Stimulated activated CD4-positive, alpha-beta T cell treated with anti-CD3 and anti-CD28 coated beads, Interleukin-12 subunit alpha, Interleukin-12 subunit beta, amount 100 ng/mL, for 24 hours (primary cell): ENCODE measurements at places on chromosomes 5 and 9.

- no peak for DNase-seq
Measured at GRCh38 chr5:61010467-61011454, 65.8 kb downstream of the NDUFAF2 start.

GRCh38 chr5:127351418-127351817 lies 60.8 kb downstream of the MEGF10 start:
- DNase-seq, result no peak

- no peak for DNase-seq
Measured at GRCh38 chr9:112051812-112052211, 123.3 kb downstream of the SUSD1 start.

DNA sequence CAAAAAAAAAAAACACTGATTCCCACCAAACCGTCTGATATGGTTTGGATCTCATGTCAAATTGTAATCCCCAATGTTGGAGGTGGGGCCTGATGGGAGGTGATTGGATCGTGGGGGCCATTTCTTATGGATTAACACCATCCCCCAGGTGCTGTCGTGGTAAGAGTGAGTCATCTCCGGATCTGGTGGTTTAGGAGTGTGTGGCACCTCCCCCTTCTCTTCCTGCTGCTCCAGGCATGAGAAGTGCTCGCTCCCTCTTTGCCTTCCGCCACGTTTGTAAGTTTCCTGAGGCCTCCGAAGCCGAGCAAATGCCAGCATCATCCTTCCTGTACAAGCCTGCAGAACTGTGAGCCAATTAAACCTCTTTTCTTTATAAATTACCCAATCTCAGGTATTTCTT lies 45.2 kb downstream of the HSD17B3 start:
- DNase-seq, result no peak

DNA sequence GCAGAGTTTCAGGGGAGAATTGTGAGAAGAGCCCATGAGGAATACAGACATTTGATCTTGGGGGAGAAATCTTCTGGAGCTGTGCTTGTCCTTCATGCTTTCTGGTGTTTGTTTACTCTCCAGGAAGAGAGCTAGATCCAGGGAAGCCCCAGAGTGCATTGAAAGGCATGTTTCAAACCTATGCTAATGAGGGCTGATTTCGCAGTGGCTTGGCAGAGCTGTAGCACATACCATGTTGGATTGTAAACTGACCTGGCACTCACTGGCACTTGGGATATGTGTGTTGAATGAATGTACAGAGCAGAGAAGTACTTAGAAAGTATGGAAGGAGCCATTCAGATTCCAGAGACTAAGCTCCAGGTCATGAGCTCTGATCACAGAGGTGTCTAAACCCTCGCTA lies 30.9 kb downstream of the TNFSF8 start:
- DNase-seq, result no peak

GRCh38 chr5:115920171-115920725 lies 42.0 kb upstream of the LVRN start:
- DNase-seq, result no peak

DNA sequence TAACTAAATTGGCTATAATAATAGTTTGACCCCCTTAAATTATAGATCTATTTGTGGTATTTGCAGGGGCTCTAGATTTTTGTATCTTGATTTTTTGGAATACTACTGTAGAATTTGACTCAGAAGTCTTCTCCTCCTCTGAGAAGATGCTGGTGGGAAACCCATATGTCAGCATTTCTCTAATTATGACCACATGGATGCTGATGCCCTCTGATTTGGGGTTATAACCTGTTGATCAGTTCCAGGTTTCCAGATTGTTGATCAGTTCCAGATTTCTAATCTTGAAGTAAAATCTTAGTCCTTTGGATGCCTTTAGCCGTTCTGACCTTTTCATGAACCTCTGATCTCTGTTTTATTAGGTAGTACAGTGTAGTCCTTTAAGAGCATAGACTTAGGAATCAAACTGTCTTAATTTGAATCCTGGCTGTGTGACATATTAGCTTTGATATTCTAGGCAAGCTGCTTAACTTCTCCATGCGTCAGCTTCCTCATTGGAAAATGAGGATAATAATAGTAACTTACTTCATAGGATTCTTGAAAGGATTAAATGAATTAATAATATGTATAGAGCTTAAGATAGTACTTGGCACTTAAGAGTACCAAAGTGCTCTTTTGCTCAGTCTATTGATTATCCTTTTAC lies 8.1 kb downstream of the FSD1L start:
- no peak for DNase-seq

- no peak for DNase-seq
Measured at GRCh38 chr9:942805-943580, 33.5 kb upstream of the DMRT3 start.

DNA sequence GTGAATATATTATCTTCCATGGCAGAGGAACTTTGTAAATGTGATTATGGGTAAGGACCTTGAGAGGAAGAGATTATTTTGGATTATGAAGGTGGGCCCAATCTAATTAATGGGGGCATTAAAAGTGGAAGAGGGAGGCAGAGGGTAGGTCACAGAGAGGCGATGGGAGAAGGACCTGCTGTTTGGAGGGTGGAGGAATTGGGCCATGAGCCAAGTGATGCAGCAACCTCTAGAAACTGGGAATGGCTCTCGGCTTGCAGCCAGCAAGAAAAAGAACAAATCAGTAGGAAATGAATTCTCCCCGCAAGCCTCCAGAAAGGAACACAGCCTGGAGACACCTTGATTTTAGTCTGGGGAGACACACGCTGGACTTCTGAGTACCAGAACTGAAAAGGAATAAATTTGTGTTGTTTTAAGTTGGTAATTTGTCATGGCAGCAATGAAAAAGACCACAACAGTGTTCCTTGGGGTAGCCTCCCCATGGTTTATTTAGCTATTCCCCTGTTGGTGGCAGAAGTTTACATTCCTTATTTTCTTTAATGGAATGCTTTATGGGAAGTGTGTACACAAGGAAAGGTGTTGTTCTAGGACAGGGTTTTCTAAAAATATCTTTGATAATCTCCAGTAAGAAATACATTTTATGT lies 103.6 kb downstream of the HSPA4 start:
- DNase-seq, result no peak

- DNase-seq, result no peak
Measured at GRCh38 chr5:176529741-176530141, 7.5 kb downstream of the RNF44 start.

DNA sequence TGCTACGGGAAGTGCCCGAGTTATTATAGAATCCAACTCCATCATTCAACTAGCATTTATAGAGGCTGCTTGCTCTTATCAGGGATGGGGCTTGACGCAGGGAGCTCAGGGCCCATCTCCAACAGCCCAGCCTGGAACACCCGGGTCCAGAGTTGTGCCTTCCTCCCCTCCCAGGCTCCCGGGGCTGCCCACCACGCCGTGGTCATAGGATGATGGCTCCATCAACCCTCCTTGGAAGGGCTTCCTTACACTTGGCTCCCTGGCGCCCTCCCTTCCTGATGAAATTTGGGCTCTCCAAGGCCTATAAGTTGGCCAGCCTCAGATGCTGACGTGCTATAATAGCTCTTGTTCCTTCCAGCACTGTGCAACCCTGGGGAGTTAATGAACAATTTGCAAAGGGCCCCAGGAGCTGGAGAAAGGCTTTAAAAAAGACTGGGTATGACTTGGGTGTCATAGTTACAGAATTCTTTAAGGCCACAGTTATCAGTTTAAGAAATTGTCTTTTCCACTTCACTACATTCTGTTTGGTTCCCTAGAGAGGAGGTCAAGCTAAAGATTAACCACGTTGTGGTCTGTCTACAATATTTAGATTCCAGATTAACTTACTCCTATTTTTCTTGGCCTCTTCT lies 42.5 kb upstream of the GADD45G start:
- no peak for DNase-seq
